ENCODE measurements at places on chromosomes 7 and 10.

DNA sequence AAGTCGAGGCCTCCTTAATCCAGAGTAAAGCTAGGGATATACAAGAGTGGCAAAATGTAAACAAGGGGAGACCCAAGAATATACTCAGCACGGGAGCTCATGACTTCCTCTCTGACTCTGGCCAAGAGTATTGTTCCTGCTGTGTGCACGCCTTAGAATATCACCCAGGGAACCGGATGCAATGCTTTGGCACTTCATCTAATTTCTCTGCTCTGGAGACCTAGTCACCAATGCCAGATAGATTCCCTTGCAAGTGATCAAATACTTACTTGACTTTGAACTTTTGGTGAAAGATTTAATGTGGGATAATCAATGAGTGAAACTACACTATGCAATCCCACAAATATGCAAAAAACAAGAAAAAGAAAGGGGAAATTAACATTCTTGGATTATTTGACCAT, 695.5 kb downstream of the INHBA start:
- no peak for DNase-seq

- no peak for DNase-seq
Measured at GRCh38 chr7:133682364-133683181, 429.7 kb downstream of the EXOC4 start.

DNA sequence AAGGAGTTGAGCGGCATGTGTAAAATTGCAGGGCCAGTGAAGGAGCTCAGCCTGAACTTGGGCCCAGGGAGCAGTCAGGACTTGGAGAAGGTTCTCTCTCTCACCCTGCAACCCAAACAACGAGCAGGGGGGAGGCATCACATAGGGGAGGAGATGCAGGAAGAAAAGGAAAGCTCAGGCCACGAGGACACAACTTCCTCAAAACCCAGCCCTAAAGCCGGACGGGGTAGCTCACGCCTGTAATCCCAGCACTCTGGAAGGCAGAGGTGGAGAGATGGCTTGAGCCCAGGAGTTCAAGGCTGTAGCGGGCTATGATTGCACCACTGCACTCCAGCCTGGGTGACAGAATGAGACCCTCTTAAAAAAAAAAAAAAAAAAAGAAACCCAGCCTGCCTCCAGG, 629.1 kb downstream of the PARD3 start:
- no peak for DNase-seq

- no peak for DNase-seq
Measured at GRCh38 chr10:11521860-11522259, 89.6 kb downstream of the USP6NL start.

DNA sequence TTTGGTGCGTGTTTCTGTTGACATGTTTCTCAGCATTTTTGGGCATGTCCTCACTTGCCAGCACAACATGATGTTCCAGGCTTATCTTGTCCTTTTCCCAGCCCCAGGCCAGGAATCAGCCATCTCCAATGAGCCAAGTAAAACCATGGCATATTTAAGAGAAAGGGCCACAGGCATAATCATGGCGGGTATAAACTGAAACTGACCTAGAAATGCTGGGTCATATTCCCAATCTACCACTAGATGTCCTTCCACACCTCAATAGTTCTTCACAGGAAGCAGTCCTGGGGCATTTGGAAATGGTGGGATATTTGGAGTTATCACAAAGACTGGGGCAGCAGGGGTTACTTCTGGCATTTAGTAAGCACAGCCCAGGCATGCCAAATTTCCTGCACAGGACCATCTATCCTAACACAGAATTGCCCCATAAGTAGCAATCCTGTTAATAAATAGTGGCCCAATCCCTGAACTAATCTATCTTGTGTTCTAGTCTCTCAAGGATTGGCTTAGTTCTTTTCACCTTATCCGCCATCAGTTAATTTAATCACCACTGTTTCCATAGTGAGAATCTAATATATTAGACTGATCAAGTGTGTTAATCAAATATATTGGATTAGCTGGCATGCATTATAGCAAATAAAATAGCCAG, 101.6 kb downstream of the NPSR1 start:
- DNase-seq, result no peak

- no peak for DNase-seq
Measured at GRCh38 chr7:111005445-111005844, 85.5 kb upstream of the LRRN3 start.

DNA sequence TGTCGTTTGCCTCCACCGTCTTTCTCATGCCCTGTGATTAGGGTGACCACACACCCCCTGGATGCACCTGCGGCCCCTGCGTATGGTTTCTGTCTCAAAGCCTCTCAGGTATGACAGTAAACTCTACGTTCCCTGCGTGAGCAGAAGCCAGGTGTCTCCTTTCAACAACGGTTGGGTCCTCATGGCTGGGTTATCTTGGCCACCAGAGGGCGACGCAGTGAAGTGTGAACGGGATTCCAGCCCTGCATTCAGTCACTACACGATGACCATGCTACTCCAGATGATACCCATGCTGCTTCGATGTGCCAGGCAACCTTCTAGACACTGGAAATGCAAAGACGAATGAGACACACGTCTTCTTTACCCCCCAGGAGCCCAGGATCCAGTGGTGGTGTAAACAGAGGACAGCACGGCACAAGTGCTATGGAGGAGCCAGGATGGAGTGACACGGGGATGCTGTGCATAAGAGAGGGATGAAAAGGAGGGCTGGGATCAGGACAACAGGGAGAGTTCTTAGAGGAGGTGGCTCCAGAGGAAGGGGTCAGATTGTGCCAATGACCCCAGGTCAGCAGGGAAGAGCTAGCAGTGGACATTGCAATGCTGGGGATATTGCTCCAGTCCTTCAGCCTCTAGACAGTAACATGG, 228.1 kb upstream of the PFKP start:
- DNase-seq, result peak; percentile 12

DNA sequence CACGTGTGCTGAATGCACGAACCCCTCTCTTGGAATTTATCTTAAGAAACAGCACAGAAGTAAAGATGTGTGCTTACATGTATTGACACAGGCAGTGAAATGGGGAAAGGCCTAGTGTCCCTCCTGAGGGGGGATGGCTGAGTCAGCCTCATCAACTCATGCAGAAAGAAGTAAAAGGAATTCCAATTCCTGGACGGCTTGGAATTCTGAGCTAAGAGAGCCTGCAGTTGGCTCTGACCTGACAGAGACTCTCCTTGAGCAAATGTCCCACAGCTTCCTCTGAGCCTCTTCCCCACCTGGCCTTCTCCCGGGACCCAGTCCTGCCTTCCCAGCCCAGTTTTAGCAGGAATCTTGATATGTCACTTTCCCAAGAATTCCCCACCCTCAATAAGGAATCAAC, 542.4 kb upstream of the ADARB2 start:
- DNase-seq, result no peak

DNA sequence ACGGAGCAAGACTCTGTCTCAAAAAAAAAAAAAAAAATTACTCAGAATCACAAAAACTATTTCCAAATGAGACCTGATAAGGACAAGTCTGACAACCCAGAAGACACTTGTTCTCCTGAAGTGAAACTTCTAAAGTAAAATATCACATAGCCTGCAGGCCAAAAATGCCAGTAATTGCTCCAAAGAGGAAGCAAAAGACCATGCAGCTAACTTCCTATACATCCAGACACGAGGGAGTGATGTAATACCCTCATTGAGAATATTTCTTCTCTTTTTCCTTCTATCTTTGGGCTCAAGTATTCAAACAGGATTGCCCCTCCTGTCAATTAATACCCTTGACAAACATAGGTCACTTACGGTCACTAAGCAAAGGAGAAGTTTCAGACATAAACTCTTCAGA, 31.2 kb downstream of the ARMH3 start:
- no peak for DNase-seq

- DNase-seq, result peak; percentile 49
Measured at GRCh38 chr7:22726345-22726906, 574 bp upstream of the IL6 start.

- DNase-seq, result no peak
Measured at GRCh38 chr7:114008696-114009095, 89.9 kb upstream of the PPP1R3A start.

GRCh38 chr10:45418417-45418848, 44.4 kb downstream of the ALOX5 start:
- no peak for DNase-seq

GRCh38 chr10:10055656-10056442, 961.8 kb upstream of the CELF2 start:
- DNase-seq, result no peak

GRCh38 chr10:75355706-75356105, 45.9 kb downstream of the ZNF503 start:
- DNase-seq, result no peak

- no peak for DNase-seq
Measured at GRCh38 chr7:52017802-52018679, 701.4 kb upstream of the COBL start.

GRCh38 chr7:143240291-143241168, 18.7 kb downstream of the TAS2R40 start:
- peak; percentile 74 for DNase-seq

GRCh38 chr10:106355450-106355849, 809.1 kb downstream of the SORCS1 start:
- DNase-seq, result no peak

DNA sequence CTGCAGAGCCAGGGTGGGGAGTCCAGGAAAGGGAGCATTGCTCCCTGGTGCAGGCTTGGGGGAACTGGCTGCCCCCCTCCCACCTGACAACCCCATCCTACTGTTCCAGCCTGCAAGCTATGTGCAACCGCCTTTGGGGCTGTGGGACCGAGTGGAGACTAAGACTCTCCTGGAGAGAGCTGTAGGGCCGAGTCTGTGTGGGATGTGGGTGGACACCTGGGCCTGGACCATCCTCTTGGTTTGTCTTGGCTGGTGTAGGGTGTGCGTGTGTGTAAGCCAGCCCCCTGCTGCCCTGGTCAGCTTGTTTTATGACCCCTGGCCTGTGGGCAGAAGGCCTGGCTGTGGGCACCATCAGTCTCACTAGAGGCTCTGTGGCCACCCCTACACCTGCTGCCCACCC, 1.6 kb upstream of the RAMP3 start:
- no peak for DNase-seq

DNA sequence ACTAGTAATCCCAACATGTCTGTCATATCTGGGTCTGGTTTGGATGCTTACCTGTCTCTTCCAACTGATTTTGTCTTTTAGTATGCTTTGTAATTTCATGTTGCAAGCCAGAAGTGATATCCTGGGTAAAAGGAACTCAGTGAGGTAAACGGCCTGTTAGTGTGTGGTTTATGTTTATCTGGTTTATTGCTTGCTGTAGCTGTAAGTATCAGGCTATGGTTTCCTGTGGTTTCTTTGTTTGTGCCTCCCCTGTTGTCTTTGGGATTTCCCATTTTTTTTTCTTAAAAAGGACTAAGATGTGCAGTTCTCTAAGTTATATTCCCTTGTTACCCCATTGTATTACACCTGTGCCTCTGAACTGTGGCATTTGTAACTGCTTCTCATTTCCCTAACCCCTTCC, 323.5 kb upstream of the POM121L12 start:
- no peak for DNase-seq

DNA sequence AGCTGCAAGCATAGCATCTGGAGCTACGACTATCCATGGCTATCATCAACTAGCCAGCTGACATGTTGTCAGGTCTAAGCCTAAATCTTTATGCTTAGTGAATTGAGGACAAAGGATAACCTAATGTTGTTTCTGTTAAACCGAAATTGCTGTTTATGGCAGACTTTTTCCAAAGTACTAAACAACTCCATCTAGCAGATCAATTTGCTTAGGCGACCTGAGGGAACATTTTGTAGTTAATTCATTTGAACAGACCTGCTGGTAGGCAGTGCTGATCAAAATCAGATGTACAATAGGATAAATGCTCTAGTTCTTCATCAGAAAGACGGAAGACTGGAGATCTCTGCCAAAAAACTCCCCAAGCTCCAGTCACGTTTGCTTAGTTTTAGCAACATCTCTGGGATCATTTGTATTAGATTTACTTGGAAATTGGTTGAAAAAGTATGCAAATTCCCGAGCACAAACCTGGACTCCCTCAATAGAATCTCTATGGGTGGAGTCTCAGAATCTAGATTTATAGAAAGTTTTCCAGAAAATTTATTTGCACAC, 301.6 kb upstream of the NRP1 start:
- DNase-seq, result no peak

GRCh38 chr7:67484244-67484751, 487.7 kb downstream of the TYW1 start:
- DNase-seq, result peak; percentile 4

DNA sequence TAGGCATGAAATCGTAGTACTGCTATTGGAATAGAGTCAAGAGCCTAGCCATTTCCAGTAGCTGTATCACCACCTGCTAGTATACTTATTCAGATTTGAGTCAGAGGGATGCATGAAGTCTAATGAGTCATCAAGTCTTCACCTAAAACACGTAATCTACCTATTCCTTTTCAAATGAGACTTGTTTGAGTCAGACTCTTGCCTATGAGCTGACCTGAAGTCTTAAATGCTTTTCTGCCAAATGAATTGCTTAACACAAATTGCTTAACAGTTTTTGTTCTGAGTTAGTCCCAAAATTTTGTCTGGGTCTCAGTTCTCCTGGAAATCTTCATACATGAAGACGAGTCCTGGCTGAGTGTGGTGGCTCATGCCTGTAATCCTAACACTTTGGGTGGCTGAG, 165.2 kb downstream of the GNAT3 start:
- DNase-seq, result no peak

GRCh38 chr10:6151087-6151977, 51.4 kb upstream of the PFKFB3 start:
- DNase-seq, result peak; percentile 48

DNA sequence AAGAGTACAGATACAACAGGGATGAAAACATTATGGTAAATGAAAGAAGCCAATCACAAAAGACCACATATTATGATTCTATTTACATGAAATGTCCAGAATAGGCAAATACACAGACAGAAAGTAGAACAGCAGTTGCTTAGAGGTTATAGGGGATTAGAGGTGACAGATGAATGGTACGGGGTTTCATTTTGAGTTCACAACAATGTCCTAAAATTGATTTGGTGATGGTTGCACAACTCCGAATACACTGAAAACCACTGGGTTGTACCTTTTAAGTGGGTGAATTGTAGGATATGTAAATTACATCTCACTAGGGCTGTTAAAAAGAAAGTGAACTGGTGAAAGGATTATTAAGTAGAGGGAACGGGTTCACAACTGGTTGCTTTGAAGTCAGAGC, 76.3 kb upstream of the MRLN start:
- no peak for DNase-seq

- no peak for DNase-seq
Measured at GRCh38 chr10:100554902-100555301, 19.2 kb downstream of the HIF1AN start.
